ENCODE measurements at places on chromosomes 1 and 21.

- no peak for DNase-seq
These were observed 121.2 kb downstream of the LTN1 start for GRCh38 chr21:28871388-28872010.

GRCh38 chr1:178358456-178358855 lies 138.3 kb downstream of the CLEC20A start:
- no peak for DNase-seq

DNA sequence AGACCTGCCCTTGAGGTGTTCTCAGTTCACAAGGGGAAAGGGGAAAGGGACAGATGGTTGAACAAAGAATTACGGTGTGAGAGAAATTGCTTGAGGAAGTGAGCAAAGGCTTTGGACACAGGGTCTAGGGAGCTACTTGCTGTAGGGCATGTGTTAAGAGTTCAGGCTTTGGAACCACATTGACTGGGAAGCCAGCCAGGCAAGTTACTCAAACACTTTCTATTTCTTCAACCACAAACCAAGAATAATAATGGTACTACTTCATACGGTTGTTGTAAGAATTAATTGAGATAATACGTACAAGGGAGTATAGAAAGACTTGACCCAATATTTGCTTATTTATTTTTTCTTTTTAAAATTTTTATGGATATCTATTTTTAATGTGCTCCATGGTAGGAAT lies 26.6 kb downstream of the AK4 start:
- no peak for DNase-seq

DNA sequence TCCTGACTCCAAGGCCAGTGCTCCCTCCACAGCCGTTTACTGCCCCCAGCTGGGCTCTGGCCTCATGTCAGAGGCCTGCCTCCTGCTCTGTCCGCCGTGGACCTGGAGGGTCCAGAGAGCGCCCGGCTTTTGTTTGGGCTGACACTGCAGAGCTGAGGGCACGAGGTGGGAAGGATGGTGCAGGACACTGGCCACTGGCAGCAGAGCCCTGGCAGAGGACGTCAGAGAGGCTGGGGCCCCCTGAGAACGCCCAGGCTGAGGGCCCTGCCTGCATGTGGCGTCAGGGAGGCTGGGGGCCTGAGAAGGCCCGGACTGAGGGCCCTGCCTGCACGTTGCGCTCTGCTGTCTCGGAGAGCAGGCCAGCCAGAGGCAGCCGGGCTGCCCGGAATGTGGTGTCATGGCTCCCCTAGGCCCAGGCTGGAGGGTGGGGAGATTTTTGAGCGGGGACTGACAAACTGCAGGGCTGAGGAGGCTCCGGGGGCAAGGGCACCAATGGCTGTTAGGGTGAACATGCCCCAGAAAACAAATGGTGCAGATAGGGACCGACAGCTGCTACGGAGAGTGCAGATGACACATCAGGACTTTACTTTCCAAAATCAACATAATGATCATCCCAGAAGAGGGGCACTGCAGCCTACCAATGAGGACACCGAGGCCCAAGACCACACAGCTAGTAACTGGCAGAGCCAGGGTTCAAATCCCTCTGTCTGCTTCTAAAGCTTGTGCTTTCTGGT lies 31.7 kb downstream of the SLC66A1 start:
- no peak for DNase-seq

GRCh38 chr1:215672482-215672881 lies 105.4 kb downstream of the KCTD3 start:
- DNase-seq: no peak

DNA sequence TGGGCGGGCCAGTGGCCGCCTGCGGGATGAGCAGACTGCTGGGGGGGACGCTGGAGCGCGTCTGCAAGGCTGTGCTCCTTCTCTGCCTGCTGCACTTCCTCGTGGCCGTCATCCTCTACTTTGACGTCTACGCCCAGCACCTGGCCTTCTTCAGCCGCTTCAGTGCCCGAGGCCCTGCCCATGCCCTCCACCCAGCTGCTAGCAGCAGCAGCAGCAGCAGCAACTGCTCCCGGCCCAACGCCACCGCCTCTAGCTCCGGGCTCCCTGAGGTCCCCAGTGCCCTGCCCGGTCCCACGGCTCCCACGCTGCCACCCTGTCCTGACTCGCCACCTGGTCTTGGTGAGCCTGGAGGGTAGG lies 2.1 kb downstream of the B4GALT2 start:
- DNase-seq: no peak

DNA sequence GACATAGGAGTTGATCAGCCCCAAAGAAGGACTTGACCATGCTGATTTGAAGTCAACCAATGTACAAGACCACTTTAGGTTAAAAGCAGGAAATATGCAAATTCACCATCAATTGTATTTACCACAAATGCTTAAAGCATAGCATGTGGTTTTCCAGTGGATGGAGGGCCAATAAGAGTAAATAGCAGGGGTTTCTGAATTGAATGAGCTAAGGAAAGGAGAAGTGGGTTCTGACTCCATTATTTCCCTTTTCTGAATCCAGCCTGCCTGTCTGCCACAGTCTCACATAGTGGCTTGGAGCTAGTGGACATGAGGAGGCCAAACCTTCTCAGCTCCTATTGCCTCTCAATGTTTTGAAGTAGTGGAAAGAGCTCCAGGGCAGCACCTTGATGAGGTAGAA lies 7.2 kb upstream of the TNFSF18 start:
- DNase-seq: no peak

- DNase-seq: no peak
These were observed at the start of gene PADI4 for GRCh38 chr1:17307946-17308345. TSS of gene PADI4 (plus strand) at chr1:17308197. CDS start at chr1:17308223, 26 bp downstream.

- DNase-seq: no peak
These were observed 1.2 kb upstream of the PTTG1IP start for GRCh38 chr21:44874497-44875315.

- DNase-seq: peak; percentile 60
These were observed 24.1 kb downstream of the SLC26A9 start for GRCh38 chr1:205918955-205919746.

GRCh38 chr1:91080650-91081049 lies 58.8 kb upstream of the ZNF644 start:
- no peak for DNase-seq

GRCh38 chr21:33063907-33064622 lies 5.9 kb upstream of the OLIG1 start:
- DNase-seq: no peak

DNA sequence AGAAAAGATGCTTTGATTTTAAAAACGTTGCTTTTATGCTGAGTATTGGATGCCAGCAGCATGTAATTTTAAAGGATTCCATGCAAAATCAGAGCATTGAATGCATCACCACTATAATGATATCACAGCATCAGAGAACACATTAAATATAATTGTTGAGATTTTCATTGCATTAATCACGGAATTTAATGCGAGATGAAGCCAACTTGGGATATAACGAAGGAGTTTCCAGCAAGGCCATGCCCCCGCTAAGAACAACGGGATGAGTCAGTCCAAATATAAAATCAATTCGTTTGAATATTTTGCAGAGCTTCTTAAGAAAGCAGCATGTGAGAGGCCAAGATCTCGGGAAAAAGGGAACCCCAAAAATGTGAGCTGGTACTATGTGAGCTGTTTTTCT lies 423.4 kb upstream of the CHRM3 start:
- no peak for DNase-seq

GRCh38 chr1:156796340-156797097 lies 20.1 kb downstream of the SH2D2A start:
- no peak for DNase-seq

- DNase-seq: no peak
These were observed 780.2 kb upstream of the ADGRL2 start for GRCh38 chr1:81020506-81020905.

DNA sequence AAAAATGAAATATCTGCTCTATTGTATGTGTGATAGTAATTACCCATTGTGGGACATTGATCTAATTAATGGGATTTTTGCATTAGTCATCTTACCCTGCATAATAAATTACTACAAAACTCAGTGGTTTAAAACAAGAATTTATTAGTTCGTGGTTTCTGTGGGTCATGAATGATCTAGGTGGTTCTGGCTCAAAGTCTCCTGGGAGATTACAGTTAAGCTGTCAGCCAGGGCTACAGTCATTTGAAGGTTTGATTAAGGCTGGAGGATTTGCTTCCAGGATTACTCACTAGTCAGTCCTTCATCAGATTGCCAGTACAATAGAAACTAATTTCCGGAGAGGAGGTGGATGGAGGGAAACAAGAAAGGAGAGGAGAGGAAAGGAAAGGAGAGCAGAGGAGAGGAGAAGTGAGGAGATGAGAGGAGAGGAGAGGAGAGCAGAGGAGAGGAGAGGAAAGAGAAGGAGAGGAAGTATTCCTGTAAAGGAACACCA lies 60.4 kb upstream of the TNFSF4 start:
- DNase-seq: no peak

DNA sequence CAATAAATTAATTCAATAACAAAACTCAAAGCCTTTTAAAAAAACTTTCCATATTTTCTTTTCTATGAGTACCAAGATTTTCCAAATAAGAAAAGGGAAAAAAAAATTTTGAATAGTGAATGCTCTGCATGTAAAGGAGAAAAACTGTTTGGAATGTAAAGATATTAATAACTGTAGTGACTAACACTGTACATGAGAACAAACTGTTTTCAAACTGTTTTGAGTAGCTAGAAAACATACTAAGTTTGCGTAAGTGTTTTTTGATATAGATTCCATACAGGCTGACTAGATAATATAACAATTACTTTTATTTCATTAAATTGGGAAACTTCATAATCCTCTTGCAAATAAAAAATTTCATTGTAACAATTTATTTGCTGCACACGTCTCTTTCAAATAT lies 150.5 kb downstream of the DPYD start:
- no peak for DNase-seq

DNA sequence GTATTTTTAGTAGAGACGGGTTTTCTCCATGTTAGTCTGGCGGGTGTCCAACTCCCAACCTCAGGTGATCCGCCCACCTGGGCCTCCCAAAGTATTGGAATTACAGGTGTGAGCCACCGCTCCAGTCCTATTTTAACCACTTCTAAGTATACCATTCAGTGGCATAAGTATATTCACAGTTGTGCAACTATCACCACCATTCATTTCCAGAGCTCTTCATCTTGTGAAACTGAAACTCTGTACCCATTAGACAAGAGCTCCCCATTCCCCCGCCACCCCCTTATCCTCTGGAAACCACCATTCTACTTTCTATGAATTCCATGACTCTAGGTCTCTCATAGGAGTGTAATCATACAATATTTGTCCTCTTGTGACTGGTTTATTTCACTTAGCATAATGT lies 40.2 kb upstream of the CAMTA1 start:
- no peak for DNase-seq

DNA sequence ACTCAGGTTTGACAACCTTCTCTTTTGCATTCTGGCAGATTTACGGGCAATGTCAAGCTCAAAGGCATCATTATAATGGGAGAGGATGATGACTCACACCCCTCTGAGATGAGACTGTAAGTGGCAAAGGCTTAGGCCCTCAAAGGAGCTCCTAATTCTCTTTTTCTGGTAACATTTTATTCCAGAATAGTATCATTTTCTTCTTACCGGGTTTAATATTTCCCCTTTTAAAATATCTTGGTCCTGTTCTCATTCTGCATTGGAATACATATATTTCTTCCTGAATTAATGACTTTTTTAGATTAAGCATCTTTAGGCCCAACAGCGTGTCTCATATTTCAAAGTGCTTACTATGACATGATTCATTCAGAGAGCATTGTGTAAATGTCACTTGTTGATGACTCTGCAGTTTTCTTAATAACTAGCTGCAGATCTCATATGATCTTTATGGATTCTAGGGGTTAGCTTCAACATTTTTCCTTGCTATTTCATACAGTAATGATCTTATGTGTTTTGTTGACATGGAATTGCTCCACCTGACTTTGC lies 1.7 kb downstream of the PITHD1 start:
- no peak for DNase-seq

GRCh38 chr1:224387302-224387912 lies 30.7 kb downstream of the CNIH4 start:
- DNase-seq: no peak

DNA sequence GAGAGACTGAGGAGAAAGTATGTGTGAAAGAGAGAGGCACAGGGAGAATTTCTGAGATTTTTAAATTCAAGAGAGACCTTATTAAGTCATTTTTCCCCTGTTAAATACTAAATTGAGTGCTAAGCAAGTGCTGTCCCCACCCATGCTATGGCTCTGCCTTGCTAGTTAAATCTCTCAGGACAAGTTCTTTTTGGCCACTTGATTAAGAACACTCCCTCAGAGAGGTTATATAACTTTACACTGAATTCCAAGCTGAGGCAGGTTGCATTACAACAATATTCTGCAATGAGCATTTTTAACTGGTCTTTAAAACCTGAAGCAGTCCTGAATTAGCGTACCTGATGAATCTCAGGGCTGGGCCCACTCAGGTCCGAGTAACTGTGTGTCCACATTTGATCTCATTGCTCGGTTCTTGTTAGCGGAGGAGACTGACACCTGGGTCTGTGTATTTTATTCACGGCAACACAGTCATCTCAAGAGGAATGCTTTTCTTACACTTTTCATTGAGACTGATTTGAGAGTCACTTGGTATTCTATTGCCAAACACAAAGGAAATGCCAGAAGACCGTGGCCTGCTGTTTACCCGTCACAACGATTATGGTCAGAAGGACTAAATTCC lies 187.6 kb upstream of the ST6GALNAC5 start:
- no peak for DNase-seq

- peak; percentile 84 for DNase-seq
These were observed 274.9 kb downstream of the NUF2 start for GRCh38 chr1:163596541-163597258.

- DNase-seq: no peak
These were observed 261.0 kb downstream of the ASTN1 start for GRCh38 chr1:176903474-176903873.

GRCh38 chr1:6811583-6811982 lies 26.3 kb downstream of the CAMTA1 start:
- no peak for DNase-seq

- DNase-seq: no peak
These were observed 1147.2 kb upstream of the ADGRL4 start for GRCh38 chr1:80153762-80154161.

GRCh38 chr1:11596295-11596694 lies 57.9 kb downstream of the FBXO2 start:
- no peak for DNase-seq

- no peak for DNase-seq
These were observed 37.0 kb upstream of the PUM1 start for GRCh38 chr1:31102501-31102950.

DNA sequence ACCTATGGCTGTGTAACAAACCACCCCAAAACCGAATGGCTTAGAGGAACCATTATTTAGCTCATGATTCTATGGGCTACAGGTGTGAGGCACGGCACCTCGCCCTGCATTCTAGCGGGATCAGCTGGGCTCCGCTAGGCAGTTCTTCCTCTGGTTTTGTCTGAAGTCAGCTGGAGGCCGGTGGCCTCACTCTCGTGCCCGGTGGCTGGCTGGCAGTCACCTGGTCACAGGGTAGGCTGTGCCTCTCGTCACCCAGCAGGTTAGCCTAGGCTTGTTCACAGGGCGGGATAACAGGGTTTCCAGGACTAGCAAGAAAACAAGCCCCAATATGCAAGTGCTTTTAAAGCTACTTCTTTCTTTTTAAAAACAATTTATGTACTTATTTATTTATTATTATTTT lies 16.3 kb upstream of the AGPAT3 start:
- no peak for DNase-seq

- DNase-seq: no peak
These were observed 74.2 kb upstream of the CXADR start for GRCh38 chr21:17438635-17439034.

Measured in iPS DF 19.7 (cell line).